ENCODE measurements at places on chromosomes 3 and 15.

- no peak for DNase-seq
Measured at GRCh38 chr3:2420919-2421318, 322.3 kb downstream of the CNTN4 start.

GRCh38 chr15:101399431-101399830 is 90.1 kb downstream of the PCSK6 start:
- DNase-seq, result no peak

DNA sequence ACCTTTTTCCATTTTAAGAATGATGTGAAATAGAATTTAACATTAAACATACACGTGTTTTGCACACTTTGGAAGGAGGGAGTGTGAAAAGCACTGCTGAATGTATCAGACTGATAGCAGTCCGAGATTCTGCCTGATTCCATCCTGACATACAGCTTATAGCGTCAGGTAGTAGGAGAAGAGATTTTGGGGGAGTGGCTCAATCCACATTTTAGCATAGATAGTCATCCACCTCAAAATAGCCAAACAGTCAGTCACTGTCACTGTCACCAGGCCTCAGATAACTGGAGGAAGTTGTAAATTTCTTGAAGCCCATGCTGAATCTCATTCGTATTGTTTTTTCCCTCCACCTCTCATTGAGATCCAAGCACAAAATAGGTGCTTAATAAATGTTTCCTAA is 35.4 kb upstream of the ARHGEF26 start:
- no peak for DNase-seq

DNA sequence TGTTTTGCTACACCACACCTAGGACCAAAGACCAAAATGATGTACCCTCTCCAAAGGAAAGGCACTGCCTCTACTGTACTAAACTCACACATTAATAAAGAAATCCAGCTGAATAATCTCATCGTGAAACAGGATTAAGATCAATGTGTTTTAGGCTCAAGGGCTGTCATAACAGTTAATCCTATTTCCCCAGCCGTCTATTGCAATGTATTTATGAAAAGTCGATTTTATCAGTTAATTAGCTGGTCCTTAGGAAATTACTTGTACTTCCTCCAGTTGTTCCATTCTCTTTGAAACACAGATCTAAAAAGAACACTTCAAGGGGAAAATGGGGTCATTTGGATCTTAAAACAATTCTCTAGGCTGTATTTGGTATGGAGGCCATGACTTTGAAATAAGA is 8.5 kb downstream of the ETV5 start:
- DNase-seq, result no peak

DNA sequence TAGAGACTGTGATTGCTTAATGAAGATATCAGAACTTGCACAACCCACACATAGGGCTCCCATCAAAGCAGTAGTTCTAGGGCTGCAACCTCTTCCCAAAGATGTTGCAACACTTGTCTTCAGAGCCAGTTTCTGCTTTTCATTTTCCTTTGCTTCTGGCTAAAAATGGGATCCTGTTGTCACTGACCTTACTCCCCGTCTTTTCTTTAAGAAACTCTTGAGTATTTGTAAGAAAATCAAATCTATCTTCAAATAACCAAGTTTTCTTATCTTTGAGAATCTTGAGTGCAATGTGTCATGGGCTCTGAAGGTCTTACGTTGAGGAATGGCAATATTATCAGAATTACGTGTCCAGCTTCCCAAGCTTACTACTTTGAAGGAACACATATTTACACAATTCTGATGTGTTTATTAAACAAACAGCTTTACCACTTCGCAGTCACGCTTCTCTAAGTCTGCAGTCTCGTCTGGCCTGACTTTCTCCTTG is 24.1 kb downstream of the CACNA1D start:
- no peak for DNase-seq

DNA sequence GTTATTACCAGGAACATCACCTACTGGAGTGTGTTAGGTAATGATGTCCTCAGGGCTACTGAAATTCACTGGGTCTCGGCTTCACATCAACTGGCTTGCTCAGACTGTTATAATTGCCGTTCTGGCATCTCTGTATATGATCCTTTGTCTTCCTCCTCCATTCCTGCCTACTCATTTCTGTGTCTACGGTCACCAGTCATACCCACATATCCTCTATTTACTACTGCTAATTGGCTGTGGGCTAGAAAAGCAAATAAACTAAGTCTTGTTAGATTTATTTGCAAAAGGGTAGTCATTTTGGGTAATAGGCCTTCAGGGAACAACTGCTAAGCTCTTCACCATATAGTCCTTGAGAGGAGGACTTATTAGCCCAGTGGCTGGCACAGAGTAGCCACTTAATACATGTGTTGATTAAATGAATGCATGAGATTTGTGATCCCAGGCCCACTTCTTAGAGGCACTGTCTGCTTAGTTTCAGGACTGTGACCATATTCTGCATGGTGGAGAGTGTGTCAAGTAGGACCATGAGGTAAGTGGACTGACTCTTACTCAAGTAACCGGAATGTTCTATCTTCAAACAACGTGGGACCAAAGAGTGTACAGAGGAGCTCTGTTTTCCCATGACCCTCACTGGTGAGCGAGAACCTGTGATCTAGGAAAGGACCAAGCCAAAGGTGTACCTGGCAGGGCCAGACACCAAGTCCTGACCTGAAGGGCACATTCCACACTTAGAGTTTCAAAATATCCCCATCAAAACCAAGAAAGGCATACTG is 13.2 kb downstream of the ZDHHC3 start:
- DNase-seq, result no peak

GRCh38 chr3:43581343-43581742 is 40.5 kb downstream of the ANO10 start:
- DNase-seq, result no peak

All from NCI-H748 treated with DMSO at 0.1 percent for 48 hours (cell line).